ENCODE measurements at places on chromosomes 6 and 20. TPM values are rescaled to one million over a fixed set of nuclear protein-coding genes. Genes with fewer than 3 reads are reported as not detected.

The CD24 gene
- total RNA-seq = 132 TPM

The THEMIS gene
- not detected for total RNA-seq

The BPIFB1 gene
- total RNA-seq = 37.9 TPM

The RIPOR3 gene
- 8.3 TPM for total RNA-seq

The EYA2 gene
- 16.3 TPM for total RNA-seq

The IRF4 gene
- total RNA-seq = 5.3 TPM

The KHDC1L gene
- total RNA-seq = not detected

The TNNC2 gene
- 4.9 TPM for total RNA-seq

The ZNF334 gene
- 1.4 TPM for total RNA-seq

The IL20RA gene
- total RNA-seq = 11.7 TPM

The TREM1 gene
- total RNA-seq = not detected

The C6orf52 gene
- total RNA-seq = not detected

The PNRC1 gene
- 265 TPM for total RNA-seq

The FOXQ1 gene
- 29.6 TPM for total RNA-seq

The C20orf96 gene
- 5.4 TPM for total RNA-seq

The CDH22 gene
- not detected for total RNA-seq

The WFDC10B gene
- total RNA-seq = not detected

The MLIP gene
- total RNA-seq = not detected

The TRIM10 gene
- total RNA-seq = 2.3 TPM

The OR12D3 gene
- not detected for total RNA-seq

The SNAI1 gene
- total RNA-seq = 3.2 TPM
